ENCODE measurements at places on chromosomes 6 and 20. TPM values are rescaled to one million over a fixed set of nuclear protein-coding genes. Genes with fewer than 3 reads are reported as not detected.

DNA sequence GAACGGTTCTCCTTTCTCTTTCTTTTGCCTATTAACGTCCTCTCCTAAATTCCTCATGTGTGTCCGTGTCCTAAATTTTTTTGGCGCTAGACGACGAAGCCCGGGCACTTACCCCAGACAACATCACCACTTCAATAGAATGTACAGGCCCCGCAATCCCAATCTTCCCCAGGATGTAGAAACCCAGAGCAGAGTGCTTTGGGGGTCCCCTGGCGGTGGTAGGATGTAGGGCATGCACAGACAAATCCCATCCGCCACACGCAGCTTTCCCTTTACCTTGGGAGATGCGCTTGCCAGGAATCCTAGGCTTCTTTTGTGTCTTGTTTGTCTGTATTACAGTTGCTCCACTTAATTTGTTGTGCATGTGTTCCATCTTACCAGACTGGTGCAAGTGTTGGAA lies 417.3 kb upstream of the ARID1B start:
- DNase-seq: no peak

- DNase-seq: no peak
Measured at GRCh38 chr6:118468682-118469465, 79.2 kb upstream of the PLN start.

GRCh38 chr6:32933661-32934085 lies 7.2 kb downstream of the HLA-DMB start:
- peak; percentile 78 for DNase-seq

- DNase-seq: no peak
Measured at GRCh38 chr6:148271711-148272439, 70.8 kb upstream of the SASH1 start.

DNA sequence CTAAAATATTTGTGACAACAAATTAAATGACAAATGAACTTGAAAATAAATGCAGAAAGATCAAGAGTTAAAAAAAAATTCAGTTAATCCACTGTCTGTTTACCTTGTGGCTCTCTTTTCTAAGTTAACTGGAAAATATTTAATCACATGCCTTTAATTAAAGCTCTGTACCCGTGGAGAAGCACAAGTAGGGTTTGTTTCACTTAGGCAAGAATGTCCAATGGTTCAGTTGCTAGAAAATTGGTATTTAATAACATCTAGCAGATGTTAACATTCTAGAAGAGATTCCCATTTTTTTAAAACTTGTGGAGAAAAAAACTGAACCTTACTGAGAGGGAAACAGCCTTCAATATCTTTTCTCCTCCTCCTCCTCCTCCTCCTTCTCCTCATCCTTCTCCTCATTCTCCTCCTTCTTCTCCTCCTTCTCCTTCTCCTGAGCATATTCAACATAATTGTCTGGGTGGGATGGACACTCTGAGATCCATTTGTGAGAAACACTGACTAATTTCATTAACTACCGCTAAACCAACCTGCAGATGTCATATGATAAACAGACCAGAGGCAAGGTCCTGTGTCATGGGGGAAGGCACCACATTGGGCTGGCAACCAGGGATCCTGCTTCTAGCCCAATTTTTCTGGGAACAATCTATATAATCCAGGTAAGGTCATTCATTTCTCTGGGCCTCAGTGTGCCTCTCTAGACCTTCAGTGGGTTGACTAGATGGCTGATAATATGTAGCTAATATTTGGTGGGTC lies 44.1 kb upstream of the AKIRIN2 start:
- DNase-seq: no peak

DNA sequence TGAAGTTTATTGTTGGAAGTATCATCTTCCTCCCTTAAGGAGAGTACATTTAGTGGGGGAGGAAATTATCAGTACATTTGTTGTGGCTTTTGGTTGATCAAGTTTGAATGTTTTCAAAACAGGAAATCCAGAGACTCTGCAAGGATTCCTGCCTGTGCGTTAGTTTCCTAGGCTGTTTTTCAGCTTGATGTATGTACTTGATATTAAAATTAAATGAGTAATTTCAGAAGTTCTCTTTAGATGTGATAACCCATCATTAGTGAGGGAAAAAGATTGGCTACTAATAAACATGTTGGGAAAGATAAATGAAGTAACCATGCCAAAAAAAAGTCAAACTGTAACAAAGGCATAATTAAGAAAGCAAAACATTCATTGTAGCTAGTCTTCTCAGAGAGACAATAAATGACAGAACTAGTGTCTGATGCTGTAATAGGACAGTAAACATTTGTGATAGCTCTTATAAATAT lies 88.0 kb upstream of the TULP1 start:
- DNase-seq: no peak

- no peak for DNase-seq
Measured at GRCh38 chr6:19712012-19712688, 125.0 kb upstream of the ID4 start.

DNA sequence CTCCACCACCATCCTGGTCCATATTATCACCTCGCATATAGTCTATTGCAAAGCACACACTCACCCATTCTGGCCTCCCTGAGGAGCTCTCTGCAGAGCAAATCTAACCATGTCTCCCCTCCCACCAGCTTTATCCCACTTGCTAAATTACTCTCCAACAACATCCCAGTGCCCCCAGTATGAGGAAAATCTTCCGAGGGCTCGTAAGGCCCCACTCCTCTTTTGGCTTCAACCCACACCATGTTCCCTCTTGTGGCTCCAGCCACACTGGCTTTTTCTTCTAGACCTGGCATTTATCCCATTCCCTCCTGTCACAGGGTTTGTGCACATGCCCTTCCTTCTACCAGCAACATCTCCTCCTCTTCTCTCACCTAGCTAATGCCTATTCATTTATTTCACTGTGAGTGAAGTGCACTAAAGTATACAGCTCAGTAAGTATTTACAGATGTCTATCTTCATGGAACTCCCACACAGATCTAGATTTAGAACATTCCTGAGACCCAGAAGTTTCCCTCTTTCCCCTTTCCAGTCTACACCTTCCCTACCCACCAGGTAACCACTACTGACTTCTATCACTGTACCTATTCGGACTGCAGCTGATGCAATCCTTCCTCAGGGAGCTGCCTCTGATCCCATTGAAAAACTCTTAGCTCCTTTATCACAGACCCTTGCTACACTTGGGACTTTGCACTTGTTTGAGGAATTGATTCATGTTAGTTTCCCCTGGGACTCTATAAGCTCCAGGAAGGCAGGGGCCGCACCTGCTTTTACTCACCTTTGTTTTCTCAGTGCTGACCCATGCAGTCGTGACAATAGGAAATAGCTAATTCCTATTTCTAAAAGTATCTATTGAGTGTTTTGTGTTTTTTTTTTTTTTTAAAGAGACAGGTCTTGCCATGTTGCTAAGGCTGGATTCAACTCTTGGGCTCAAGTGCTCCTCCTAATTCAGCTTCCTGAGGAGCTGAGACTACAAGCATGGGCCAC lies 15.5 kb downstream of the MRPL14 start:
- DNase-seq: no peak

- no peak for DNase-seq
Measured at GRCh38 chr6:21781128-21781527, 187.6 kb downstream of the SOX4 start.

DNA sequence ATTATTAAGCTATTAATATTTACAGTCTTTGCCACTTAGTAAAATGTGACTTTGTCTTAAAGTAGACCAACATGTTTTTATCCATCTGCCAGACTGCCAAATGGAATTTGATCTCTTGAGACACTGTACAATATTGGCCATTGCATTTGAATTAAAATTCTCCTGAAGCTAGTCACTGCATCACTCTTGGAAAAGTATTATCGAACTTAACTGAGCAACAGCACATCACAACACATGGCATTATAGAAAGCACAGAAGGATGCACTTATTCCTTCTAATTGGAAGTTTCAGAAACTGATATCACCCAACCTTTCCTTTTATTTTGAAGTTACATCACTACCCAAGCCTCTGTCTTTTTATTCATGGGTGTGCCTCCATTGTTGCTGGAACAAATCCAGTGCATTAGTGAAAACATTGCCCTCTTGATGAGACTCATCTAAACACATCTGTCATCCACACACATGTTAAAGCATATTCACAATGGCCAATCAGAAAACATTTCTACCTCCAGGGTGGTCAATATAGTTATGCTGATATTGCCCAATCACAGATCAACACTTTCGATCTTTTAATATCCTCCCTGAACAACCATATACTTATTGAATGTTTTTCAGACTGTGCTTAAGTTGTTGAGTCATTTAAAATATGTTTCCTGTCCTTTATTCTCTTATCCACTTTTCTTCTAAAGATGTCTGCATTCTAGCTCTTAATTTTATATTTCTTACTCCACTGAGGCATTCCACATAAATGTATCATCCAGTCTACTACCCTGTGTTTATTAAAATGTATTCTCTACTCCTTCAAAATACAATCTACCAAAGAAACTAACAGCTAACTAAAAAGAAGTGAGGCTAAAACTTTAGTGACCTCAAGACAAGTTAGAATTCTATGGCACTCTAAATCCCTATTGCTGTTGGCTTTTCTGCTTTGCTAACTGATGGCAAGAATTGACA lies 535.0 kb downstream of the RFPL4B start:
- DNase-seq: no peak

GRCh38 chr6:3325210-3325609 lies 66.5 kb downstream of the PSMG4 start:
- DNase-seq: no peak

- DNase-seq: no peak
Measured at GRCh38 chr6:14717307-14717706, 528.6 kb upstream of the JARID2 start.

GRCh38 chr6:83868639-83869038 lies 9.2 kb downstream of the CYB5R4 start:
- DNase-seq: no peak

DNA sequence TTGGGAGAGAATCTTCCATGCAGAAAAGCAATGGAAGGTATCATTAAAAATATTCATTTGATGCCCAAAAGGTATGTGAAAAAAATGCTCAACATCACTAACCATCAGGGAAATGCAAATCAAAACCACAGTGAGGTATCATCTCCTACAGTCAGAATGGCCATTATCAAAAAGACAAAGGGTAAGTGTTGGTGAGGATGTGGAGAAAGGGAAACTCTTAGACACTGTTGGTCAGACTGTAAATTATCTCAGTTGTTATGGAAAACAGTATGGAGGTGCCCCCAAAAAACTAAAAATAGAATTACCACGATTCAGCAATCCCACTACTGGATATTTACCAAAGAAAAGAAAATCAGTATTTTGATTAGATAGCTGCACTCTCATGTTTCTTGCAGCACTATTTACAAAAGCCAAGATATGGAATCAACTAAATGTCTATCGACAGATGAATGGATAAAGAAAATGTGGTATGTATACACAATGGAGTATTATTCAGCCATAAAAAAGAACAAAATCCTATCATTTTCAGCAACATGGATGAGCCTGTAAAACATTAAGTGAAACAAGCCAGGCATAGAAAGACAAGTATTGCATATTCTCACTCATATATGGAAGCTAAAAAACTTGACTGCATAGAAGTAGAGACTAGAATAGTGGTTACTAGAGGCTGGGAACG lies 84.0 kb downstream of the DTNBP1 start:
- no peak for DNase-seq

- no peak for DNase-seq
Measured at GRCh38 chr6:163367497-163368183, 46.9 kb upstream of the QKI start.

GRCh38 chr6:142296975-142297604 lies 4.7 kb upstream of the ADGRG6 start:
- no peak for DNase-seq

DNA sequence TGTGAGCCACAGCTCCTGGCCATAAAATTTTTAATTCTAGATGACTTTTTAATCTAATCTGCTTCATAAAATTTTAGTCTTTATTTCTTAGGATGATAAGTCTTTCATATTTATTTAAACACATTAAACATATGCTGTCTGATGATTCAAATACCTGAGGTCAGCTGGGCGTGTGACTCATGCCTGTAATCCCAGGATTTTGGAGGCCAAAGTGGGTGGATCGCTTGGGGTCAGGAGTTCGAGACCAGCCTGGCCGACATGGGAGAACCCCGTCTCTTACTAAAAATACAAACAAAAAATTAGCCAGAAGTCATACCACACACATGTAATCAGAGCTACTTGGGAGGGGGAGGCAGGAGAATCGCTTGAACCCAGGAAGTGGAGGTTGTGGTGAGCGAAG lies 53.1 kb downstream of the RBM24 start:
- no peak for DNase-seq

GRCh38 chr20:22389836-22390542 lies 194.4 kb downstream of the FOXA2 start:
- DNase-seq: no peak

- DNase-seq: no peak
Measured at GRCh38 chr6:18240230-18240629, 24.1 kb downstream of the DEK start.

DNA sequence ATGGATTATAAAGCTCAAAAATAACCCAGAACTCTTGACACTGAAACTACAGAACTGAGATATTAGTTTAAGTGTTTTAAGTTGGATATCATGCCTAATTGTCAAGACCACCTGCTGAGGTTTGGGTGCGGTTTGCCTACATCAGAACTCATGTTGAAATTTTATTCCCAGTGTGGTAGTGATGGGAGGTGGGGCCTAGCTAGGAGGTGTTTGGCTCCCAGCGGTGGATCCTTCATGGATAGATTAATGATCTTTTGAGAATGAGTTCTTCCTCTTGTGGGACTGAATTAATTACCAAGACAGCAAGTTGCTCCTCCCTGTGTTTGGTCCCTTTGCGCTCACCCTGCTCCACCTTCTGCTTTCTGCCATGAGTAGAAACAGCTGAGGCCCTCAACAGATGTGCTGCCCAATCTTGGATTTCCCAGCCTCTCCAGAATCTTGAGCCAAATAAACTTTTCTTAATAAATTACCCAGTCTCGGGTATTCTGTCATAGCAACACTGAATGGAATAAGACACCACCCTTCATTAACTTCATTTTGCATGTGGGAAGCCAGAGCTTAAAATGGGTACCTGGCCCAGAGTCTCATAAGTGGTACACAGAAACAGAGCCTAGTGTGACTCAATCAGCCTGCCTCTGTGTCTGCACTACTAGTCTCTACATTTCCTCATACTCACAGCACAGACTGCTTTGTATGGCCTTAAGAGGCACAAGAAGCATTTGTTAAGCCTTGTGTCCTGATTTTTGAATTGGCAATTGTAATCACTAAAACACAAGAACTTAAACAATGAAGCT lies 158.4 kb downstream of the IBTK start:
- no peak for DNase-seq

- DNase-seq: no peak
Measured at GRCh38 chr20:44110816-44111568, 76.0 kb downstream of the JPH2 start.

Gene CDKAL1
- total RNA-seq: 9.1 TPM

Gene MTFR2
- total RNA-seq: 0.52 TPM

Gene CPNE5
- 26.5 TPM for total RNA-seq

Gene CBFA2T2
- total RNA-seq: 10.7 TPM

Gene SLC29A1
- total RNA-seq: 154 TPM

Gene DACT2
- 2.3 TPM for total RNA-seq

Gene KCNK16
- total RNA-seq: not detected

Gene HSPA1L
- total RNA-seq: 2.2 TPM

Gene SOX18
- total RNA-seq: 30.5 TPM

Gene ULBP1
- total RNA-seq: 0.38 TPM

Gene RGS17
- 0.16 TPM for total RNA-seq

All from left ventricle myocardium inferior (tissue), 1 donor.